ENCODE measurements at places on chromosomes 5 and 9. TPM values are rescaled to one million over a fixed set of nuclear protein-coding genes. Genes with fewer than 3 reads are reported as not detected.

GRCh38 chr9:3027210-3027609 is 183.3 kb upstream of the PUM3 start:
- DNase-seq, result no peak
- H3K36me3 ChIP-seq, result no peaks in the 10 kb centered on the region
- H3K4me3 ChIP-seq, result no peak overlapping the region
- H3K4me1 ChIP-seq, result no peaks in the 10 kb centered on the region
- H3K27me3 ChIP-seq, result no peaks in the 10 kb centered on the region
- H3K27ac ChIP-seq, result no peak overlapping the region

GRCh38 chr5:127555826-127556225 is 38.4 kb downstream of the PRRC1 start:
- H3K27me3 ChIP-seq, result no peaks in the 10 kb centered on the region
- no peaks in the 10 kb centered on the region for H3K4me1 ChIP-seq
- DNase-seq, result no peak
- H3K27ac ChIP-seq, result no peak overlapping the region
- H3K36me3 ChIP-seq, result peaks cover 31% of the 10 kb centered on the region
- no peak overlapping the region for H3K4me3 ChIP-seq

- no peak for DNase-seq
- no peak overlapping the region for H3K27ac ChIP-seq
- peaks cover 16% of the 10 kb centered on the region for H3K27me3 ChIP-seq
- H3K4me1 ChIP-seq, result peaks cover 69% of the 10 kb centered on the region
Observed at GRCh38 chr5:139759219-139759721, 36.3 kb upstream of the PSD2 start.

GRCh38 chr5:137752905-137753690 is 1.1 kb downstream of the HNRNPA0 start:
- H3K27me3 ChIP-seq, result no peaks in the 10 kb centered on the region
- peak; percentile 46 for DNase-seq
- H3K27ac ChIP-seq, result peak overlapping the region; percentile 100
- peak overlapping the region; percentile 95 for H3K4me3 ChIP-seq
- peaks cover 34% of the 10 kb centered on the region for H3K36me3 ChIP-seq

- H3K4me1 ChIP-seq, result no peaks in the 10 kb centered on the region
- H3K36me3 ChIP-seq, result no peaks in the 10 kb centered on the region
- no peaks in the 10 kb centered on the region for H3K27me3 ChIP-seq
- H3K27ac ChIP-seq, result no peak overlapping the region
- H3K4me3 ChIP-seq, result no peak overlapping the region
- no peak for DNase-seq
Observed at GRCh38 chr5:44401611-44402010, 12.4 kb upstream of the FGF10 start.

DNA sequence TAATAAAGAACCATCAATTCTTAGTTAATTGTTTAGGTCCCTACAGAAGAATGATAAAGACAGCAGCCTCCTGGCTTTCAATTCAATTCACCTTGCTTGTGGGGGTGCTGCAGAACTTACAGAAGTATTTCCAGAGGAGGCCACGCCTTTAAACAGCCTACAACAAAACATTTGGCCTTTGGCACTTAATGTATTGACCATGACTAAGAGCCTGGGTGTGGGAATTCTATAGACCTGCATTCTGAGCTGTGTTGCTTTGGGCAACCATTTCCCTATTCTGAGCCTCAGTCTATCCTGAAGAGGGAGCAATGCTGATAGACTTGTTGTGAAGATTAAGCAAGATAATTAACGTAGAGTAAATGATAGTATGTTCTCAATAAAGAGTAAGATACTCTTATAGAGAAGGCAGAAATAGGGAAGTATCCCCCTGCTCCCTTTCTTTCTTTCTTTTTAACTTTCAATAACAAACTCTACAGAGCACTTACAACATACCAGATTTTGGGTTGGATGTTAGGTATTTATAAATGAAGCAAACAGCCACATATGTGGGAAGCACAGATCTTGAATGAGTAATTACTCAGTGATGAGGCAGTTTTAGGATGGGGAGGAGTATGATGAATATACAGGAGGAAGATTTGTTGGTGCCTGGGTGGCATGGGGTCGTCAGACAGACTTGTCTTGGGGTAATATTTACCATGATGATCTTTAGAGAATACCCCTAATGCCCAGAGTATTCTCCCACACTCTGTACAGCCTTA is 28.4 kb downstream of the PAPPA start:
- peaks cover 2% of the 10 kb centered on the region for H3K27me3 ChIP-seq
- no peak overlapping the region for H3K27ac ChIP-seq
- H3K36me3 ChIP-seq, result no peaks in the 10 kb centered on the region

DNA sequence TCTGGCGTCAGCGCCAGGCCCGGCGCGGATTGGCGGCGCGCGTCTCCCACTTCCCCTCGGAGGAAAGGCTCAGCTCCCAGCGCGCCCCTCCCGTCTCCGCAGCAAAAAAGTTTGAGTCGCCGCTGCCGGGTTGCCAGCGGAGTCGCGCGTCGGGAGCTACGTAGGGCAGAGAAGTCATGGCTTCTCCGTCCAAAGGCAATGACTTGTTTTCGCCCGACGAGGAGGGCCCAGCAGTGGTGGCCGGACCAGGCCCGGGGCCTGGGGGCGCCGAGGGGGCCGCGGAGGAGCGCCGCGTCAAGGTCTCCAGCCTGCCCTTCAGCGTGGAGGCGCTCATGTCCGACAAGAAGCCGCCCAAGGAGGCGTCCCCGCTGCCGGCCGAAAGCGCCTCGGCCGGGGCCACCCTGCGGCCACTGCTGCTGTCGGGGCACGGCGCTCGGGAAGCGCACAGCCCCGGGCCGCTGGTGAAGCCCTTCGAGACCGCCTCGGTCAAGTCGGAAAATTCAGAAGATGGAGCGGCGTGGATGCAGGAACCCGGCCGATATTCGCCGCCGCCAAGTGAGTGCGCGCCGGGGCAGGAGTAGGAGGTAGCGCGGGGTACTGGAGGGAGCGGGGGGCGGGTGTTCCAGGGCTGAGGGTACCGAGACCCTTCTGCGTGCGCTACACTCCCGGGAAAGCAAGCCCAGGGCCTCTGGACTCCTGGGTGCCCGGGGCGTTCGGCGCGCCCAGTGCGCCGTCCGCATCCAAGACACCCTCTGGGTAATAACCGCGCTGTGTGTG is at the start of gene MSX2:
TSS of gene MSX2 (plus strand) at position 99 of the 777 bp plus-strand sequence. CDS start at position 177, 78 bp downstream.
- no peak within 1 kb of the TSS for H3K27ac ChIP-seq
- no peaks in the 10 kb centered on the region for H3K36me3 ChIP-seq
- H3K27me3 ChIP-seq, result peaks cover 77% of the 10 kb centered on the region
- no peak for DNase-seq

DNA sequence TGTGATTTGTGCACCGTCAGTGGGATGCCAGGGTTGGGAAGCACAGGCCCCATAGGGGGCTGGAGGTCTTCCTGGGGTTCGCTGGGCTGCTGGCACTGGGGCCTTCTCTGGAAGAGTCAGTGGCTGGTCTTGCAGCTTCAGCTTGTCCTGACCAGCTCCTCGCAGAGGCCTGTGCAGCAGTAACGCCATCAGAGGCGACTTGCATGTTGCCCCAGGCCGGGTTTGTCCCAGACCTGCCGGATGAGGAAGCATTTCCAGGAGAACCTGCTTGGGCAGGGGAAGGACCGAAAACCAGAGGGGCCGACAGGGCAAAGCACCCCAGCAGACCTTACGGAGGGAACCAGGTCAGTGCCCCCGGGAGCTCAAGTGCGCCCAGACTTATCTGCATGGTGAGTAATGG is 54.7 kb upstream of the IRX2 start:
- DNase-seq, result no peak
- H3K27ac ChIP-seq, result no peak overlapping the region
- no peaks in the 10 kb centered on the region for H3K36me3 ChIP-seq
- H3K4me3 ChIP-seq, result no peak overlapping the region
- H3K27me3 ChIP-seq, result no peaks in the 10 kb centered on the region

GRCh38 chr5:53116597-53116996 is 7.0 kb upstream of the MOCS2 start:
- no peaks in the 10 kb centered on the region for H3K36me3 ChIP-seq
- no peak for DNase-seq
- no peak overlapping the region for H3K4me3 ChIP-seq
- no peak overlapping the region for H3K27ac ChIP-seq

Gene SLC23A1
- total RNA-seq, result 1.8 TPM

Gene LHX2
- not detected for total RNA-seq
